A172 (cell line): ENCODE measurements at places on chromosomes 7 and 10. TPM values are rescaled to one million over a fixed set of nuclear protein-coding genes. Genes with fewer than 3 reads are reported as not detected.
A peak's percentile ranks its signal among the peaks of the same experiment; 100 is the strongest.

- DNase-seq = no peak
Measured at GRCh38 chr7:96131525-96131924, 190.4 kb downstream of the SLC25A13 start.

GRCh38 chr7:1883031-1883761, 213.1 kb downstream of the ELFN1 start:
- DNase-seq = peak; percentile 98

GRCh38 chr10:119306986-119307392, 99.6 kb downstream of the GRK5 start:
- peak; percentile 41 for DNase-seq

DNA sequence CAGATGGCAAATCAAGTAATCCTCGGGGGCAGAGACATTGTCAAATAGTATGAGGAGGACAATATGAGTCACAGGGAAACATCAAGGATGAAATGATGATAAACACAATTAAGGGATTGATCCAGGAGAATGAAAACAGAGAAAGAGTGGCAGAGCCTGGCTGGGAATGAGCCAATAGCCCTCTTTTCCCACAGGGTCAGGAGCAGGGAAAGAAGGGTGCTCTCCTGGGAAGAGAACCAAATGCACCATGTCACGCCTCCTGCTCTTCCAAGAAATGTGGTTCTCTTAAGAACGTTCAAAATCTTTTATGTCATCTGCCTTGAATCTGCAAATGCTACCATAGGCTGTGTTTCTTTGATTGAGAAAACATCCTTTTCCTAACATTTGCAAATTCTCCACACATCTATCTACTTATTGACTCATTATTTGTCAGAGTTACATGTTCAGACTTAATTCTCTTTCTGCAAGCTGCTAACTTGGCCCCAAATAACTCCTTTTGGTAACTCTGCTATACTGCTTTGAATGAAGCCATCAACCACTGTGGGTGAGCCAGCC, 50.6 kb downstream of the HIPK2 start:
- no peak for DNase-seq

GRCh38 chr10:104966563-104967297, 325.6 kb downstream of the SORCS3 start:
- DNase-seq = no peak

The TMEM176B gene
- total RNA-seq = not detected in 2 replicates

DNA sequence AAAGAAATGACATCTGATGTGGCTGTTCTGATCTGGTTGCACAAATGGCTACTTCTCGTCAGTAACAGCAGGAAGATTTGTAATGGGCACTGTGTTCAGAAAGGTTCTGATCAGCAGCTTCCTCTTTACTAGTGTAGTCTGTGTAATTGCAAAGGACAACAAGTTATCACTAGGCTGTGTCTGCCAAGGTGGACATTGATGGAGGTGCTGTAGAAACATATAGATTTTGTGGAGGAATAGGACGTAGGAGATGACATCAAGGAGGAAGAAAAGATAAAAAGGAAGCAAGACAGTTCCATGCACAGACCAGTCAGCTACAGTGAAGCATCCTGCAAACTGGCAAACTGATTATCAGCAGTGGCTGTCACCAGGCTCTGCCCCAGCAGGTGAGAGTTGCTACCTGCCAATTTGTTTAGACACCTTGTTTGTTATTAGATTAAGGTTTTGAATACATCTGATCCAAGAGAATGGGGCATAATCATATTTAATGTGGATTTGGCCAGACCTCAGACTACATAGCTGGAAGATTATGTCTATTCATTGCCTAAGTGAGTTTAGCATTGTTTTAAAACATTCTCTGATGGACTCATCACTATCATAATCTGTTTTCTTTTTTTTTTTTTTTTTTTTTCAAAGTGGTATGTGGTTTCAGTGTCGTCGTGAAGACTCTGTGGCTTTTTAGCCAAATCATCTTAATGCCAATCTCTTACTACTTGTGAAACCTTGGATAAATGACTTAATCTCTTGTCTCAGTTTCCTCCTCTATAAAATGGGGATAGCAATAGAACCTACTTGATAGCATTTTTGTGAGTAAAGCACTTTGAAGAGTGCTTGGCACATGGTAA, 417.9 kb upstream of the LRGUK start:
- DNase-seq = no peak

- DNase-seq = no peak
Measured at GRCh38 chr10:123472606-123473005, 193.5 kb upstream of the GPR26 start.

The NYAP1 gene
- total RNA-seq = 0.07 TPM in 1 of 2 replicates, not detected in the other

The NPSR1 gene
- total RNA-seq = not detected in 2 replicates

DNA sequence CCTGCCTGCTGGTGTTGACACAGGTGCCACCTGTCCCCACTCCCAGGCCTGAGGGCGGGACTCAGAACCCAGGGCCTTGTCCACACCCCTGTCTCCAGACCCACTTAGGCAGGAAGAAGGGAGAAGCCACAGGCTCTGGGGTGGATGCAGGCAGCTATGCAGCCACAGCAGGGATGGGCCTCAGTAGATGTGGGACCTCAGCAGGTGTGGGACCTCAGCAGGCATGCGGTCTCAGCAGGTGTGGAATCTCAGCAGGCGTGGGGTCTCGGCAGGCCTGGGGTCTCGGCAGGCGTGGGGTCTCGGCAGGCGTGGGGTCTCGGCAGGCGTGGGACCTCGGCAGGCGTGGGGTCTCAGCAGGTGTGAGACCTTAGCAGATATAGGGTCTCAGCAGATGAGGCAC, 118.0 kb upstream of the PITRM1 start:
- no peak for DNase-seq

The CDK14 gene
- total RNA-seq = 19.6 and 22.3 TPM in 2 replicates

The GARIN1A gene
- total RNA-seq = not detected in 2 replicates

The USP6NL gene
- total RNA-seq = 17.1 and 19.8 TPM in 2 replicates

GRCh38 chr10:88500656-88501055, 82.5 kb downstream of the RNLS start:
- no peak for DNase-seq

GRCh38 chr7:40341836-40342235, 207.0 kb downstream of the SUGCT start:
- no peak for DNase-seq

The ELN gene
- 0.41 and 0.50 TPM in 2 replicates for total RNA-seq

DNA sequence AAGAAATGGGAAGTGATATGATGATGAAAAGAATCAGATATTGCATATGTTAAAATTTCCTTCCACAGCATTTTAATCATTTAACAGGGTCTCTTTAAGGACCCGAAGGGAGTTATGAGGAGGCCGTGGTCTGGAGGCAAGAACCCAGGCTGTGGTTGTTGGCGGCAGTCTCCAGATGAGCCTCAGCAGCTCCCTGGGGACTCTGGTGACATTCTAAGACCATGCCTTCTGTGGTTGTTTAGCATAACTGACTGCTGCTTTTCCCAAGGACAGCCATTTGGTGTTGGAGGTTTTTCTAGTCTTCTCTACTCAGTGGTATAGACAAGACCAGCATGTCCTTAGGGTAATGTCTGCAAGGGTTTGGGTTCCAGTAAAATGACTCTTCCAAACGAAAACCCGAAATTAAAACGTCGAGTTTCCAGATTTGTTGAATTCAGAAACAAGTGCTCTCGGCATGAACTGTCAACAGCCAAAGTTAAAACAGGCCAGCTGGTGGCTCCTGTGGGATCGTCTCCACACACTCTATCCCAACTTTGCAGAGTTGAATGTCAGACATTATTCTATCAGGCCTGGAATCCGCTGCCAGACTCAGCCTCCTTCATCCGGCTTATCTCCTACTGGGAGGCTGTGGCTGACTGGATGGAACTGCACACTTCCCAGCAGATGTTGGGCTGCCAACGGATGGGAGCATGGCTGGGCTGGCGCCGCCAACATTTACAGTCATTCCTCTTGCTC, 183.1 kb downstream of the TAX1BP1 start:
- DNase-seq = no peak

GRCh38 chr7:7051206-7051877, 131.0 kb upstream of the C1GALT1 start:
- DNase-seq = no peak

- DNase-seq = peak; percentile 33
Measured at GRCh38 chr10:28763471-28764170, 86.3 kb downstream of the BAMBI start.
